ENCODE measurements at places on chromosomes 1 and 21. TPM values are rescaled to one million over a fixed set of nuclear protein-coding genes. Genes with fewer than 3 reads are reported as not detected.

The MAN1C1 gene
- 8.6 TPM for total RNA-seq

The ALPL gene
- total RNA-seq = 1.4 TPM

The LCE1C gene
- total RNA-seq = not detected

The DNASE2B gene
- 0.16 TPM for total RNA-seq

The RNU1-2 gene
- total RNA-seq = under 0.01 TPM

The IGSF3 gene
- total RNA-seq = 115 TPM
